ENCODE measurements at places on chromosomes 7 and 10.
A peak's percentile ranks its signal among the peaks of the same experiment; 100 is the strongest.

DNA sequence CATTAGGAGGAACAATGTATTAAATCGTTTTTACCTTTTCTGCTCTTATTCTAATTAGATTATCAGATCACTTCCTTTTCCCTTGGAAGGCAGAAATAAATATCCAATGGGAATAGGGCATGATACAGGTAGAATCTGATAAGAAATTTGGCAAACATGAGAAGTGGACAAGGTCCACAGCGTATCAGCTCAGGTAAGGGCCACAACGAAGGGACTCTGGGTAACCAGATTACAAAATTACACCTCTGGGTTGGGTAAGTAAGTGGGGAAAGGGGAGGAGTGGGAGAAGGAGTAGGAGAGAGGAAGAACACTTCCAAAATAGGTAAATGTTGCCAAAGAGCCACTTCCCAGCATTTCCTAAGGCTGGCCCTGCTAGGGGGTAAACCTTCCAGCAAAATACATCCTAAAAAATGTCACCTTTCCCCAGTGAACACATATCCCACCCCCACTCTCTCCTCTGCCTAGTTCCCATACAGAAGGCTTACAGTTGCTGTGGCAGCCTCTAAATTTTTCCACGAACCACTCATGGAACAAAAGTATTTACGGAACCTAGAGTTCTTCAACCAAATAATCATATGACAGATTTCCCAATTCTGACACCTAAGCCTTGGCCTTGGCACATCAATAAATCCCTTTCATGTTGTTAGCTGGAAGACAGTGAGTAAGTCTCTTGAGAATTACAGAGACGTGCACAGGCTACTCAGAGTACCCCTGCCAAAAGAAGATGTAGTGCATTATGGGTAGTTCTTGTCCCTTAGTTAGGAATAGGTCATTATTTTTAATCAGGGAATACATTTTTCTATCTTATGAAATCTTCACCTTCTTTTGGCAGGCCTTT lies 51.5 kb upstream of the DLX6 start:
- DNase-seq = no peak

DNA sequence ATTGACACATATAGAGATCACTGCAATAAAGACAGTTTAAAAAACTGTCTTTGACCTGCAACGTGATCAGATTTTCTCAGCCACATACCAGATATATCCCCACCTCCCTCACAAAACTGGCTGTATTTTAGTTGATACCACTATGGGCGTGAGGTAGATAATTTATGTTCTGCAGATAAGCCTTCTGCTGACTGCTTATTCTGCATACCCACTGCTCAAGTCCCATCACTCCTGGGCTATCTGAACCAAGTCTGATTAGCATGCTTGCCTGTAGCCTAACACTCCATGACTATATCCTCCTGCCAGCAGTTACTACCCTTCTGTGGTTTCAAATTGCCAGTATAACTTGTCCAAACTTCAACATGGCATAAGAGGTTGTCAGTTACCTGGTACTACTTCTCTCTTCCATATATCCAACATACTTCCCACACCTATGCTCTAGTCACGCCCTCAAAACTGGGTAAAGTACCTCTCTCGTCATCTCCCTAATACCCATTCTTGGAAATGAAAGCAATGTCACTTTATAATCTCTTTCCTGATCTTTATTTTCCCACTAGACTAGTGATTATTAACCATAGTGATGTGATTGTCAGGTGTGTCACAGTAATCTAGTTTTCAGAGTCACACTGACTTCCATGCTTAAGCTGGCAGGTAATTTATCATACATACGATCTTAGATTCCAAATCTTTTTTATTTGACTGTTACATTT lies 70.7 kb downstream of the MALSU1 start:
- no peak for DNase-seq

DNA sequence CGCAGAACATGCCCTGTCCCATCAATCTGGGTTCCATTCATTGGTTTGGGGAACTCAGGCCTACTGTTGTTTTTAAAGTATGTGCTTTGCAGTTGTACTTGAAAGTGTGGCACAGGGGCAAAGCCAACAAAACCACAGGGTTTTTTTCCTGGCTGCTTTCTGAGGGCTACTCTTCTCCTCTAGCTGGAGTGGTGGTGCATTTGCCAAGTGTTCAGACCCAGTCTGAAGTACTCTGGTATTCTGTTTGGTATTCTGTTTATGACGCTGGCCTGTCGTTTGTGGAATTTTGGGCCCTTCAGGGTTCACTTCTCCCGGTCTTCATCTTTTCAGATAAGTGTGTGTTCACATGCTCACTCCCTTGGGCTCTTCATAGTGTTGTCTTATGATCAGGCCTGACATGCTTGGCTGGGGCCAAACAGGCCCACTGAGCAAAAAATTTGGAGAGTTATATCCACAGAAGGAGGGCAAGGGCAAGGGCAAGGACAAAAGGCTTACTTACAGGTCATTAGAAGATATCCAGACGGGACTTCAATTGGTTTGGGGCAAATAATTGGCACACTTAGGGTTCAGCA lies 26.3 kb downstream of the SLC26A4 start:
- no peak for DNase-seq

DNA sequence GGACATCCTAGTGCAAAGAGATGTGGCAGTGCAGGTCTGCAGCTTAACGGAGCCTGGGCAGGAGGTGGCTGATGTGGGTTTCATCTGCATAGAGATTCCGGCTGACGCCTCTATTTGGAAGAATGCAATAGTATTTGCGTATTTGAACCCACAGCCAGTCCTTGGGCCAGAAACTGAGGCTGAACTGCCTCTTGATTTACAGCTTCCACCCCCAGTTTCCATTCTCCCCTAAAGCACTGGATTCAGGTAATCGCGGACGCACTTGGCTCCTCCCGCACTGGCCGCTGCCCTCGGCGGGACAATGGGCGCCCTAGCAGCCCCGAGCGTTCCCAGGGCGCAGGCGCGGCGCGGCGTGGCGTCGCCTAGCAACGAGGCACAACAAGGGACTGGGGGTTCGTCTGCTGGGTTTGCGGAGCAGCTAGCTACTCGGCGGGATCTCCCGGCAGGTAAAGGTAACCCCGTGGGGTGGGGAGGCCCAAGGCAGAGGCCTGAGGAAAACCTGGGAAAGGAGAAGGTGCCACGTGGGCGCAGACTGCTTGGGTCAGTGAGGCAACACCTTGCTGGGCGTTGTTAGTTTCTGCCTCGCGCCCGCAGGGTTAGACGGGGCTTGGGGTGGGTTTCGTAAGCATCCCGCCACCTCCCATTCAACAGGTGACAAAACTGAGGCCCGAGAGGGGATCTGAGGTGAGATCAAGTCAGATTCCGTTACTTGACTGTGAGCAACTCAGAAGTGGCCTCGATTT lies at the start of gene ARMC3:
Gene ARMC3, plus strand, starts transcription at position 393 of the 743 bp plus-strand sequence. CDS start 3,944 bp downstream, outside the sequence.
- peak; percentile 73 for DNase-seq

DNA sequence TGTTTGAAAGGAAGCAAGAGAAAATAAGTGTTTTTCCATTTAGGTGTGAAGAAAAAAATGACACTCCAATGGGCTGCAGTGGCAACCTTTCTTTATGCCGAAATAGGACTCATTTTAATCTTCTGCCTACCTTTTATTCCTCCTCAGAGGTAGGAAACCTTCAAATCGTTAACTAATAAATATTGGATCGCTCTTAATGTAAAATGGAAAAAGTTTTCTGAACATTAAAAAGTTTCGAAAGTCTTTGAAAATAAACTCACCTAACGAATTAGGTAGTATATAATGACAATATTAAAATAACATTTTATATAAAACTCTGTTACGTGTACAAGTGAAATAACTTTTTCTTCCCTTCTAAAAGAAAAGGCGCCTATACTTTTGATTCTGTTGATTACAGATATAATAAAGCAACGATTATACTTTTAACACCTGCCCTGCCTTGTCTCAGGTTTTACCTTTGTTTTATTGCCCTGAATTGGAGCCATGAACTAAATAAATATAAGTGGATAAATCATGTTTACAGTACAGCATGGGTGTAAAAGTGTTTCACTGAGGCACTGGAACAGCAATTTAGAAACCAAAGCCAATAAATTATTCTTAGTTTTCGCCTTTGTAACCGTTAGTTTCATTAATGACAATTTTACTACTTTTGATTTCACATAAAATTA lies 804 bp downstream of the BCAP29 start:
- DNase-seq = no peak

GRCh38 chr10:11548768-11549099 lies 62.7 kb downstream of the USP6NL start:
- DNase-seq = no peak

DNA sequence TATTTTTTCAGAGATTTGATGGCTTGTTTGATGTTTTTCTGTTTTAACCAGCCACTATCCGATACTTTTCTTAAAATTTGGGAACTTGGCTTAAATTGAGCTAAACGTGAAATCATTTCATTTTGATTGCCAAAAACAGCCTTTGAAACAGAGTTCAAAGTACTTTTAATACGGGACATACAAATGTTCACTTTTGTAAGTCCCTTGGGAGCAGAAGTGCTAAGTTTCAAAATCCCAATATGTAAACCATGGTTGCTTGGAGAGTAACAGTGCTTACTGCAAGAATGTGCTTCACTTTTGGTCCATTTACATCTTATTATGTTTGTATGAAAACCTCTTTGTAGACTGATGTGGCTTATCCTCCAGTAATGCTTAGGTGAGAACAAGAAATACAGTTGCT lies 10.9 kb downstream of the PNPLA8 start:
- DNase-seq = no peak

DNA sequence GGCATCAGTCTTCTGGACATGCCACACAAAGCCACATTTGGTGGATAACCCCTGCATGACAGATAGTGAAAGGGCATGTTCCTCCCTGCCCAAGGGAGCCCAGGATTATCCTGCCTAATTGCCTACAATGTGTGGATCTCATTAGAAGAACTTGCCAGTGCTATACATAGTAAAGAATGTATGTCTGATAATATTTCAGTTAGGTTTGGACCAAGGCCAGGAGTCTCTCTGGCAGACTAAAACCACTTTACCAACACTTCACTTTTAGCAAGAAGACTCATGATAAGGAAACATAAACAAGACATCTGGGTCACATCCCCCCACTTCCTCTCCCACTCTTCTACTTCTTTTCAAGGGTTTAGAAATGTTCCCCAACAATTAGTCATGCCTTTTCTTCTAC lies 196.7 kb downstream of the MTERF1 start:
- DNase-seq = no peak

DNA sequence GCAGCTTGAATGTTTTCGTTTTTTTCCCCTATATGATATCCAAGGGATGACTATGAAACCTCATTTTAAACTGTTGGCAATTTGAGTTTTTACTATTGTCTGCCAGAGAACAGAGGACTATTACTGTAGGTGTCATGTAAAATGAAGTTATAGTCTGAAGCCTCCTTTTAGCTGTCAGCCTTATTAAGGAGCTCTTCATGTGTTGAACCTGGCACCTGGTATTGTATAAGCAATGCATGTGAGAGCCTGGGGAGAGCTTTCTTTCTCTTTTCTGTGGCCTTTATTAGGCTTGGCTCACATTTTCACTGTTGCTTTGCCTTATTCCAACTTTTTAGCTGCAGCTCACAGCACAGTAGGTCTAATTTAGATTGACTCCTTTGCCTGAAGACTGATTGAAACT lies 119.1 kb upstream of the FOXP2 start:
- no peak for DNase-seq

- no peak for DNase-seq
These were observed 98.0 kb downstream of the TEX36 start for GRCh38 chr10:125584954-125585353.

- DNase-seq = no peak
These were observed 16.6 kb downstream of the MEIG1 start for GRCh38 chr10:14975672-14976273.

- no peak for DNase-seq
These were observed 310.9 kb downstream of the CCDC3 start for GRCh38 chr10:12690525-12691126.

GRCh38 chr7:121204537-121204936 lies 124.3 kb upstream of the WNT16 start:
- DNase-seq = no peak

- DNase-seq = no peak
These were observed 75.9 kb downstream of the BUB3 start for GRCh38 chr10:123229927-123230630.

- no peak for DNase-seq
These were observed 28.8 kb upstream of the ZNF488 start for GRCh38 chr10:47412869-47413268.

DNA sequence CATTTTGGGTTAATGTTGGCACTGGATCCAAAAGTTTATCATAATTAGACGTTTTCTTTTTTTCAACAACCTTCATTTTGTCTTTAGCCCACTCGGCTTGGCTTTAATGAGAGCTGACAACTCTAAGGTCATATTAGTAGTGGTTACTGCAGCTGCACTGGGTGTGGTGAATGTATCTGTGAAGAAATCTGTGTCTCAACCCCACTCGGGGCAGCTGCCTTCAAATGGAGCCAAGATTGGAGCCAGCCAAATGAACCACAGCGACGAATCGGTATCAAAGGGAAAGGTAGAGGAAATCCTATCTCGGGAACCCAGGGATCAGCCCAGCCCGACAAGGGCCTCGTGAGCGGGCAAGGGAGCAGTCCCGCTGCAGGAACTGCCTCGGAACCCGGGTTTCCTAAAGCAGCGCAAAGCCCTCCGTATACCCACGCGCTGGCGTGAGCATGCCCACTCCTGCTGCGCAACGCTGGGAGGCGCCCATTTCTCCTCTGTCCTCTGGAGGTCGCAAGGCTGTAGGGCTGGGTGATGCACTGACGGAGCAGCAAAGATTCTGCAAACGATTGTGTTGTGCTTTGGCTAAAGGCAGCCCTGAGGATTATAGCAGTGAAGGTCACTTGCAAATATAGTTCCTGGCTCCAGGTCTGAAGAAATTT lies 98.7 kb upstream of the MBL2 start:
- DNase-seq = no peak

- no peak for DNase-seq
These were observed 50.7 kb downstream of the PPP1R3C start for GRCh38 chr10:91582153-91582554.

- no peak for DNase-seq
These were observed 14.1 kb downstream of the ESYT2 start for GRCh38 chr7:158815083-158815799.

DNA sequence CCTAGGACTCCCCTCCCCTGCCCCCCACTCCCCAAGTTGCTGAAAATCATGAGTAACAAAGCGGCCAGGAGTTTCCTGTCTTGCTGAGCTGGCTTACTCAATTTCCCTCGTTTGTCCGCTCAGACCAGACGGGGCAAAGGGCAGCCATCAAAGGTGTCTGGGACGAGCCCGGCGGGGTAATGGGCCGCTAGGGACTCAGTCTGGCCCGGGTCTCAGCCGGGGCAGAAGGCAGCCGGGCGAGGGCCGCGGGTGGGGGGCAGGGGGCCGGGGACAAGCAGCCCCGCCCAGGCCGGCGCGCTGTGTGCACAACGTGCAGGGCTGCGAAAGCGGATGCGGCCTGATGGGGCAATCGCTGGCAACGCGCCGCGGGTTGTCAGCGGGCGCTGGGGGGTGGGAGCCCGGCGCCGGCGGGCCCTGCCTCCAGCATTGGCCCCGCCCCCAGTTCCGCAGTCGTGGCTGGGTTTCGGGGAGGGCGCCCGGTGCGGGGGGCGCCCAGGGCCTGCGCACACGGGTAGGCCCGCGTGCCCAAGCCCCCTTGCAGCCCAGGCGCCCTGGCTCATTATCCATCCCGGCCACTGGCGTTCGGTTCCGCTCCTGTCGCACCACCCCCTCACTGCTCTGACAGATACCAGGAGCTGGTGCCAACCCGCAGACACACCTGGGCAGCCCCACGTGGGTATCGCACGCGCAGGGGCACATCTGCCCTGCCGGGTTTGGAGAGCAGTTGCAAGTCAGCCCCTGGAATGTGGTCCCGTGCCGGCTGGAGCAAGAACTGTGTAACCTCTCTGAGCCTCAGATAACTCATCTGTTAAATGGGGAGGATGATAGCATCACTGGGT lies 35.1 kb downstream of the DNAJB12 start:
- DNase-seq = peak; percentile 75
